ENCODE measurements at places on chromosomes 7 and 10.

DNA sequence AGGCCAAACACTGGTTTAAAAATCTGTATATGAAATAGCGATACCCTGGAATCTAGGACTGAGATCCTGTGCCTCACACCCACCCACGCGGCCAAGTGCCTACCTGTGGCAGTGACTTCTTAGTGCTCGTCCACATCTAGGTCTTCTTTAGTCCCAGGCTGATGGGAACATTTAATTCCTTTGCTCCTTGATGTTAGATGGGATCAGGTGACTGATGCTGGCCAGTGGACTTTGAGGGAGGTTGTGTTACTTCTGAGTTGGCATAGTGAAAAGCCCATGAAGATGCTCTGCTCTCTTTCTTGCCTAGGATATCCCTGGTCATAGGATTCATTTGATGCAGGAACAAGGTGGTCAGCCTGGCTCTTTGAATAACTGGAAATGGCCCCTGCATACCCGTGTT, 59.2 kb downstream of the BMPR1A start:
- no peak for DNase-seq

DNA sequence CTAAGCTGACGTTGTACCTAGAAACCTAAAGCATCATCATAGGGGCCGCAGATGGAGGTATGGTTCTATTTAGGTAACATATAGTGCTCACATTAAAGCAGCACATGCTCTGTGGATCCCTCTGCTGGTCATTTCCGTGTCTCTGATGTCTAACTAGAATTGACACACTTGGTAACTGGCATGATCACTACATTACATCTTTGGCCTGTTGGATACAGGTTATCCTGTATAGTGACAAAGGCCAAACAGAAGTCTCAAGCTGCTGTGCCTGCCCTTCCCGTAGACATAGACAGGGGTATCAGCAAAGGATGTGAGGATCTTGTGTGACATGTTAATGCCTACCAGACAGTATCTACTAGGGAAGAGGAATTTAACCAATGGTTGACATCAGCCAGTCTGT, 51.2 kb downstream of the KIF5B start:
- DNase-seq: no peak

- no peak for DNase-seq
Measured at GRCh38 chr7:113504142-113504541, 385.8 kb upstream of the SMIM30 start.

GRCh38 chr7:155568842-155569494, 22.6 kb upstream of the CNPY1 start:
- no peak for DNase-seq

GRCh38 chr7:136966825-136967224, 98.4 kb downstream of the CHRM2 start:
- no peak for DNase-seq

GRCh38 chr10:79260811-79261740, 86.2 kb upstream of the PPIF start:
- DNase-seq: no peak

Data from stimulated activated CD8-positive, alpha-beta memory T cell treated with anti-CD3 and anti-CD28 coated beads, Interleukin-7, amount 100 ng/mL, for 4 hours (primary cell).